ENCODE measurements at places on chromosomes 7 and 10. TPM values are rescaled to one million over a fixed set of nuclear protein-coding genes. Genes with fewer than 3 reads are reported as not detected.

MRLN gene
- total RNA-seq, result not detected

CPA2 gene
- 0.15 TPM for total RNA-seq

PITRM1 gene
- total RNA-seq, result 82.2 TPM

OPALIN gene
- not detected for total RNA-seq

SCD gene
- 219 TPM for total RNA-seq

NOS3 gene
- total RNA-seq, result 0.44 TPM

KCNMA1 gene
- total RNA-seq, result 38.0 TPM

IFIT1B gene
- not detected for total RNA-seq

LIPN gene
- not detected for total RNA-seq

GSTO2 gene
- total RNA-seq, result 1.9 TPM

GNGT1 gene
- not detected for total RNA-seq

LIPF gene
- not detected for total RNA-seq

NKX1-2 gene
- total RNA-seq, result not detected

OR2A12 gene
- not detected for total RNA-seq

CDK14 gene
- 0.13 TPM for total RNA-seq

ZNF487 gene
- 5.5 TPM for total RNA-seq
